Stimulated activated CD8-positive, alpha-beta memory T cell treated with anti-CD3 and anti-CD28 coated beads, Interleukin-2, amount 100 ng/mL, for 1 hour (primary cell): ENCODE measurements at places on chromosomes 16 and 17.

GRCh38 chr17:47225436-47225858 is 16.3 kb downstream of the MYL4 start:
- DNase-seq = no peak

GRCh38 chr17:50171371-50172071 is 5.7 kb downstream of the SGCA start:
- DNase-seq = no peak

DNA sequence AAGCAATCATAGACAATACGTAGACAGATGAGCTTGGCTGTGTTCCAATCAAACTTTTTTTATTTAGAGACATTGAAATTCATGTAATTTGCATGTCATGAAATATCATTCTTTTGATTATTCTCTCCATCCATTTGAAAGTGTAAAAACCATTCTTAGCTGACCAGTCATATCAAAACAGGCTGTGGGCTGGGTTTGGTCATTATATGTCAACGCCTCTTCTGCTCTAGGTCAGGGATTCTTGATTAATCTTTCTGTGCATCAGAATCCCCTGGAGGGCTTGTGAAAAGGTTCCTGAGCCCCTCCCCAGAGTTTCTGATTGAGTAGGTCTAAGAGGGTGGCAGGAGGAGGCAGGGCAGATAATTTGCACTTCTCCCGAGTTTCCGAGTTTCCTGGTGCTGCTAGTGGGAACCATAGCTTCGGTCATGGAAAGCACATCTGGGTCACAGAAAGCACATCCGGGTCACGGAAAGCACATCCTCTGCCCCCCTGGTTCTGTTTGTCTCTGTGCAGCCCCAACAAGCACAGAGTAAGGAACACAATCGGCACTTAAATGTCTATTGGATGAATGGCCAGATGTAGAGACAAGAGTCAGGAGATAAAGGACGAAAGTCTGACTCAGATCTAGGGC is 16.4 kb downstream of the PIMREG start:
- no peak for DNase-seq

DNA sequence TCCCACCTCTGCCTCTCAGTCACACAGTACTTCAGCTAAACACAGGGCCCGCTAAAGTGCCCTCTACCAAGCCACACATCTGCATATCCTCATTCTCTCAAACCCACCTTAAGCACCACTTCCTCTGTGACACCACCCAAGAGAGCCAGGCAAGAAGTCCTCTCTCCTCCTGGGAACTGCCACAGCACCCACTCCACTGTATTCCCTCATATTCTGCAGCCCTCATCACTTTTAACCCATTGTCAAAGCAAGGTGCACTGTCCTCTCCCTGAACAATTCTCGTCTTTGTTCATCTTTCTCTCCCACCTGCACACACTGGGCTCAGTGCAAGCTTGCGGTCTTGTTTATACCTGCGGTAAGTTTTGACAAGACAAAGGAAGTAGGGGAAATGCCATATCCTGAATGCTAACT is 13.6 kb downstream of the CHD9 start:
- no peak for DNase-seq

- DNase-seq = no peak
Measured at GRCh38 chr17:61813211-61813610, 50.1 kb downstream of the BRIP1 start.

- DNase-seq = no peak
Measured at GRCh38 chr17:82092094-82092586, 5.9 kb downstream of the FASN start.

DNA sequence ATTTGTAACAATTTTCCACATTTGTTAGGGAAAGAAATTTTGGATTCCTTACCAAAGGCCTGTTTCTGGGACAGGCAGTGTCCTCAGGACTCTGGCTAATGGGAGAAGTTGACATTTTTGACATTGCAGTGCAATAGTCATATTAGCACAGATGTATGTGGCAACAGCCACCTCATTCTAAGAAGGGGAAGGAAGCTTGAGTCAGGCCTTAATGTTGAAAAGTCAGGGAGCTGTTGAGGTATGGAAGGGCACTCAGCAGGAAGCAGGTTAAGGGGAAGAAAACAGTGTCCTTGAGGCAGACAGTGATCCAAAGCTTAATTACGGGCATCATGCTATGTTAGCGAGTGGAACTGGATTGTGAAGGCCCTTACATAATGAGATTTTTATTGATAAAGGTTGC is 20.9 kb downstream of the AKTIP start:
- no peak for DNase-seq

DNA sequence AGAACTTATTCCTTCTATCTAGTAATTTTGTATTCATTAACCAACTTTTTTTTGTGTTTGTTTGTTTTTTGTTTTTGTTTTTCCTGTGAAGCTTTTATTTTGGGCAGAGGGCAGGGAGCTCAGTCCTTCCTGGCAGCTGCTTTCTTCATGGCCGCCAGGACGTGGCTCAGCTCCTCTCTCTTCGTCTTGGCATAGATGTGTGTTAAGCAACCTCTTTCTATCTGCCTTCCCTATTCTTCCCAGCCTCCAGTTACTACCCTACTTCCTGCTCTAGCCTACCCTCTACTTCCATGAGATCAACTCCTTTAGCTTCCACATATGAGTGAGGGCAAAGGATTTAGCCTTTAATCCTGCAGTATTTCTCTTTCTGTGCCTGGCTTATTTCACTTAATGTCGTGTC is 8.2 kb upstream of the BRD7 start:
- DNase-seq = no peak

- no peak for DNase-seq
Measured at GRCh38 chr16:75702242-75702641, 981 bp upstream of the DUXB start.

GRCh38 chr17:57247913-57248312 is 8.4 kb upstream of the MSI2 start:
- DNase-seq = no peak

DNA sequence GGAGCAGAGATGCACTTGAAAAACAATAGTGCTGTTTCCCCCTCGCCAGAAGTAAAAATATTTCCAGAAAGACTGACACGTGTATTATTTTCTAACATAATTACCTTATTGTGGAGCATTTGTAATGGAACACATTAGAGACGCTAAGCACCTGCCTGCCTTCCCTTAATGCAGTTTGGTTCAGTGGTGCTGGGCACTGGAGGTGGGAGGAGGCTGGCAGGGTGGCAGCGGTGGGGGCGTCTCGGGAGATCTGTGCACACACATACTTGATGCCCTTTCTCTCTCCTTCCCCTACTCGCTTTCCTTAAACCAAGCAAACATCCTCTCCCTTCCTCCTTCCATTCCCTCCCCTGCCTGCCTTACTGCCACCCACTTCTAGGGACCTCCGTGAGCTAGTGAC is 156.6 kb upstream of the SDK2 start:
- no peak for DNase-seq
